Stimulated activated naive CD8-positive, alpha-beta T cell treated with anti-CD3 and anti-CD28 coated beads, Interleukin-15, amount 100 ng/mL, for 72 hours (primary cell): ENCODE measurements at places on chromosomes 2 and 18.
A peak's percentile ranks its signal among the peaks of the same experiment; 100 is the strongest.

- no peak for DNase-seq
Measured at GRCh38 chr2:213934560-213934959, 476.3 kb upstream of the VWC2L start.

DNA sequence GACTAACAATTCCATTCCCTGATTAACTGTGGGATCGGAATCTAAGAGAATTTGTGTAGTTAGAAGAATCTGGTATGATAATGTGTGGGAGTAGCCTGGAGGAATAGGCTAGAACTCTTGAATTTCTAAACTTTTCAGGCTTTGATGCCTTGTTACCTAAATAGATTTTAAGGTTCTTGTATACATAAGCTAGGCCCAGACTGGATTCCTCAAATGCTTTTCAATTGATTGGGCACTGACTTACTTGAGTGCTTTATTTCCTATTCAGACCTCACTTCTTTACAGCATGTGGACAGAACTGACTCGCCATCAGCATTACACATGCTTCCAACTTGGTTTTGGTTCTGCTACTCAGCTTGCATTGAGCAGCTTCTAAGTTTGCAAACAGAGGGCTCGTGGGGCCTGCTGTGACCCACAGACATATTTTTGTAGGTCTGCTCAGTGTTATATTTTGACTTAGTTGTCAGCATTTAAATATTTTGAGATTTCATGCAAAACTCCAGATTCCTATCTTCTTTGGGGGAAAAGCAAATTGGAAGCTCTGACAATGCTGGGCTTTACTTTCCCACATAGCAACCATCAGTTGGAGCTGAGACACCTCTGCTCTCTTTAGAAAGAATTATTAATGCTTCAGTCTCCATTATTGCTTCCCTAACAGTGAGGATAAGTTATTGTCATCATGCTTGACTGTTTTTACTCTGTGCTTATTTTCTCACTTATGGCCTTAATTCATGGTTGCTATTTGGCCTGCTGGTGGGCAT lies 5.7 kb downstream of the PARD3B start:
- DNase-seq, result no peak

DNA sequence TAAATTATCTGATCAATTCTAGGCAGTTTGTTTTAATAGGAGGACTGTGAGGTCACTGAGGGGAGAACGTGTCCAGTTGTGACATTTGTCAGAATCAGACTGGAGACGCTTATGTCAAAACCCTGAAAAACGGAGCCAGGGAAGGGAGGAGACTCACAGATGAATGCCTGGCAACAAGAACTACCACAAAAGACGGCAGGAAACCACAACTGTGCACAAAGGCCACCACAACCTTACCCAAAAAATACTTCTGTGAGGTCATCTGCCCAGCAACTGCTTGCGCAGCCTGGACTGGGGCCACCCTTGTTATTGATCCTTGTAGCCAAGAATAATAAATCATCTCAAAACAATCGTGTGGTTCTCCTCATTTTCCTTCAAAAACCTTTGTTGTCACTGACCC lies 173.0 kb upstream of the ALKAL2 start:
- peak; percentile 63 for DNase-seq

- DNase-seq, result no peak
Measured at GRCh38 chr2:66536997-66537396, 102.1 kb downstream of the MEIS1 start.

DNA sequence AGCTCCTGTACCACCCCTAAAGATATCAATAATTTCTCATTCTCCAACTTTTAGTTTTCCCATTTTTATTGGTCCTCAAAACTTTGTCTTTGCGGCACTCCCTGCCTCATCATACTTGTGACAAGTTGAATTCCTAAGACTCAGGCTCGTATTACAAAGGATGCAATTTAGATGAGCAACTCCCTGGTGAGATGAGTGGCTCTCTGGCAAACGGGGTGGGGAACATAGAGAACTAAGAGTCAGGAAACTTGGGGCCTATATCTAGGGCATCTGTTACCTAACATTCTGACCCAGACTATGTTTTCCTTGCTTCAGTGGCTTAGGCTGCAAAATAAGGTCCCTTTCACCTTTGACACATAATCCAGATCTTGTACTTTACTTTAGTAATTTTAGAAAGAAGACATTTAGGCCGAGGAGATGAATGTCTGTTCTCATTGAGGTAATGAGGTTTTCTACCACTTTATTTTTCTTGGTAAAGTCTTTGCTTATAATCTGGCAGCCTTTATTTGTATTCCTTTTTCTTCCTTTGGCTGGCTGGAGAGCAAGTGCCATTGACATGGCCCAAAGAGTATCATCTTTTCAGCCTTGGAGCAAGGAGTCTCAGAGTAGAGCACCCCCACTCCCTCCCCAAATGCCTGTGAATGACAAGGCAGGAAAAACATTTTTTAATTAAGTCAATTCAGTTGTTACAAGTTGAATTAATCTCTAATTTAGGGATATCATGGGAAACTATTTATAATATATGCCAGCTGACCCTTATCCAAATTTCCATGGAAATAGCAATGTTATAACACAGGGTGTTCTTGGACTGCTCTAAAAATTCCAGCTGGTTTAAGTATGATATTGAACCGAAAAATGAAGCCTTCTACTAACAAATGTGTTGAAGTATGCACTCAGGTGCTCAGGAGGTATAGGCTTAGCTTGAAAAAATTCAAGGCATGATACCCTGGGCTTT lies 15.2 kb downstream of the TSPYL6 start:
- DNase-seq, result no peak

DNA sequence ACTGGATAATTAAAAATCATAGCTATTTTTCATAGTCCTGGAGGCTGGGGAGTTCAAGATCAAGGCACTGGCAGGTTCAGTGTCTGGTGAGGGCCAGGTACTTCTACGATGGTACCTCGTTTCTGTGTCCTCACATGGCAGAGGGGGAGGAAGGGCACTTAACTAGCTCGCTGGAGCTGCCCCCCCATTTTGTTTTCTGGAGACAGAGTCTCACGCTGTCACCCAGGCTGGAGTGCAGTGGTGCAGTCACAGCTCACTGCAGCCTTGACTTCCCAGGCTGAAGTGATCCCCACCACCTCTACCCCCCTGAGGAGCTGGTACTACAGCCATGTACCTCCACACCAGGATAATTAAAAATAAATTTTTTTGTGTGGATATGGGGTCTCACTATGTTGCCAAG lies 40.3 kb downstream of the ASB1 start:
- DNase-seq, result no peak

DNA sequence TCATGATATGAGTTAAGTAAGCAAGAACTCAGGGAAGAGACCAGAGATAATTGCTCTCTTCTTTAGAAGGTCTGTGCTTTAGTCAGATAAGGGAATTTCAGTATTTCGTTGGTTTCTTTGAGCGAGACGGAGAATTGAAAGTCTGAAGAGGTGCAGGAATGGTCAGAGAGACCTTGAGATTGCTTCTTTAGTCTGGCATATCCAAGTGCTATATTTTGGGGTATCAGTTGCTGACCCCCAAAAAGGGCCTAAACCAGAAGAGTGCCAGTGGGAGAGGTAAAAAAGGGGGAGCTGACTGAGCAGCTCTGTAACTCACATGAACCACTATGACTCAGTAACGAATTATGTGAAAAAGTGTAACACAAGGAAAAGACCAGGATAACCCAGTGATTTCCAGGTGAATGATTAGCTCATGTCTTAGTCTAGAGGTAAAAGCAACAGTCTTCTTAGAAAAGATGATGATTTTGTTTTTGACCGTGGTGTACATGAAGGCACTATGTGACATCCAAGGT lies 932.9 kb downstream of the TDRD15 start:
- DNase-seq, result no peak

DNA sequence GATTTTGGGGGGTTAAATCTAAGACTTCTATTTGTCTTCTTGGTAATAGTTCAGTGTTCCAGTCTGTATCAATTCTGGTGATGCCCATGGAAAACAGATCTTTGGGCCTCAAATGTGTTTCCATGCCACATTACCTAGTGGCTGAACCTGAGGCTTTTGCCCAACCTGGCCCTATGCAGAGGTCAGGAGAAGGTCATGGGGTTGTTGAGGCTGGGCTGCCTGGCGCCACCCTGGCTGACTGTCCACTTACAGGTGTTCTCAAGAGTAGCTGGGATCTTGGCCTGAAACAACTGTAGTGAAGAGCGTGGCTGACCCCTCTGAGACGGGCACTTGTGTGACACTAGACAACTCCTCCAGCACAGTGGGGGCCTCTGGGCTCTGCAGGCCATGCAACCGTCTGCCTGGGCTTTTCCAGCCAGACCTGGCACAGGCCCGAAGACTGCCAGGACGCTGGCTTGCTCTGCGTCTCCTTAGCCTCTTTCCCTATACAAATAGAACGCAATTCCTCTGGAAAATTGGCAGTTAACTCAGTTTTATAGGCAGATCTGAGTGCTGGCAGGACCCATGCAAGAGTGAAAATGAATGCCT lies 127.8 kb downstream of the TRIM43 start:
- no peak for DNase-seq

- DNase-seq, result no peak
Measured at GRCh38 chr2:132253496-132254305, 91.9 kb upstream of the ANKRD30BL start.

DNA sequence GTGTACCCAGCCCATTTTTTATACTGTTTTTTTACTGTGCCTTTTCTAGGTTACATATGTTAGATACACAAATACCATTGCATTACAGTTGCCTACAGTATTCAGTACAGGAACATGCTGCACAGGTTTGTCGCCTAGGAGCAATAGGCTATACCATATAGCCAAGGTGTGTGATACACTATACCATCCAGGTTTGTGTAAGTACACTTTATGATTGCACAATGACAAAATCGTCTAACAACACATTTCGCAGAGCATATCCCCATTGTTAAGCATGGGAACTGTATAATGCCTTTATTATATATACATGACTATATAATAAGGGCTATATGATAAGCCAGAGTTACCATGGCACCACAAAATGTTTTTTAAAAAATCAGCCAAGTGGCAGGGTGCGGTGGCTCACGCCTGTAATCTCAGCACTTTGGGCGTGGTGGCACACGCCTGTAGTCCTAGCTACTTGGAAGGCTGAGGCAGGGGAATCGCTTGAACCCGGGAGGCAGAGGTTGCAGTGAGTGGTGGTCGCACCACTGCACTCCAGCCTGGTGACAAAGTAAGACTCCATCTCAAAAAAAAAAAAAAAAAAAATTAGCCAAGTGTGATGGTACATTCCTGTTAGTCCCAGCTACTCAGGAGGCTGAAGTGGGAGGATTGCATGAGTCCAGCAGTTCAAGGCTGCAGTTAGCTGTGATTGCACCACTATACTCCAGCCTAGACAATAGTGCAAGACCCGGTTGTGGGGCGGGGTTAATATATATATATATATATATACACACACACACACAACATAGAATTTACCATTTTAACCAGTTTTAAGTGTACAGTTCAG lies 2.8 kb upstream of the CENPA start:
- no peak for DNase-seq

GRCh38 chr2:176124947-176125771 lies 2.6 kb downstream of the HOXD9 start:
- peak; percentile 7 for DNase-seq

- DNase-seq, result no peak
Measured at GRCh38 chr2:164510895-164511294, 110.4 kb downstream of the GRB14 start.

GRCh38 chr18:35432565-35433001 lies 55.4 kb upstream of the ZNF396 start:
- no peak for DNase-seq

- DNase-seq, result no peak
Measured at GRCh38 chr2:73897934-73898333, 5.1 kb downstream of the ACTG2 start.

GRCh38 chr2:119486886-119487285 lies 37.4 kb downstream of the SCTR start:
- no peak for DNase-seq

DNA sequence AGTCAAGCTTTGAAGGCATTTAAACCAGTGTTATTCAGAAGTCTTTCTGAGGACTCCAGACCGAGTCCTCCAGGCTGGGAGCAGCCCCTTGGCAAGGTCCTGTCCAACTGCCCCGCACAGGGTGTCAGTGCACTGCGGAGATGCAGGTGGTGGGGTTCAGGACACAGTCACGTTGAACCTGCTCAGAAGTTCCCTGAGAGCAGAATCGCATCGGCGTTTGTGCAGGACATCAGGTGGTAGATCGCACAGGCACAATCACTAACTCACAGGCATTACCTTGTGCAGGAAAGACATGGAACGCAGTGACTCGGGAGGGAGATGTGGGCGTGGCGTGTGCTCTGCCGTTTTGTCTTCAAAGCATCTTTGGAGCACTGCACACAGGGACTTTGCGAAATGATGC lies 10.4 kb downstream of the COPS9 start:
- no peak for DNase-seq

DNA sequence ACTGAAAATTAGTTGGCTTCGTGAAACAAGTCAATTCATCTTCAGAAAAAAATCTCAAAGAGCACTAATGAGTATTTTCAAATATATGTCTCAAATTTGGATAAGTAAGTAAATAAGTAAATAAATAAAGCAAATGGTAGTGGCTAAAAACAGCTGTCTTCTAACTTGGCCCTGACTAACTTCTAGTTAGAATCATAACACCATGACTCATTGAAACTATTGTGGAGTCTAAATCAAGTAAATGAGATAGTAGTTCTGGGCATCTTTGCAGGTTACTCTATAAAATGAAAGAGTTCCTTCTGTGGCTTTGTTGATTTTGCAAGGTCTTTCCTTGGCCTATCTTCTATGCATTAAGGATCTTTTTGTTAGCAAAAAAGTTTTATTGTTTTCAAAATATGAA lies 110.7 kb downstream of the SLC8A1 start:
- no peak for DNase-seq

- DNase-seq, result no peak
Measured at GRCh38 chr2:239153806-239154591, 246.8 kb downstream of the HDAC4 start.

DNA sequence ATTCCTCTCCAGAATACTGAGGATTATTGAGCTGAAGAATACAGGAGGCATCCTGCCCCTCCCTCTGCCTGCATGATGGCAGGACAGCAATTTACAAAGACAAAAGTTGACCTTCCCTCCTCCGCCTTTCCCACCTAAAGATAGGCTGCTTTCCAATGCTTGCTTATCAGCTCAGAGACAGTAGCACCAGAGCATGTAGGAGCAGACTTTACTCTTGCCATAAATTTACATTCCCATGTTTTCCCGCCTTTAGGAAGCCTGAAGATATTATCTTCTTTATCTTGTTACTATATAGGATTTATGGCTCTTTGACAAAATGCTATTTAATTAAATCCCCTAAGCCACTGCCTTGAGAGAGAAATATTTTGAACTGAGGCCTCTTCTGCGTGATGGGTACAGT lies 135.6 kb upstream of the HNMT start:
- no peak for DNase-seq

DNA sequence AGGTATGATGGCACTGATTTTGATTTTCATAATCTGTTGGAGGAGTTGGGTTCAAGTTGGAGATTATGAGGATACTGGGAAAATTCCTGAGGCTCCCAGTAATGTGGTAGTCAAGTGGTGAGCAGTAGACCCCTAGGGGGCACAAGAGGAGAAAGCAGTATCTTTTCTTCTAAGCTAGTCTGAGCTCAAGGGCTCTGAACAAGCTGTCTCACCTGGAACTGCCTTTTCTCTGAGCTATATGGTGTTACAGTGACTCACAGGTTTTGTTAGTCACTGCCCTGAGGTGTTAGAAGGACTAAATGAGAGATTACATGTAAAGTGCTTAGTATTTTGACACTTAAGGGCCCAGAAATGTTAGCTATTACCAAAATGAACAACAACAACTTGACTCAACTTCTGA lies 42.2 kb downstream of the CD302 start:
- DNase-seq, result no peak

- no peak for DNase-seq
Measured at GRCh38 chr2:117738991-117739839, 75.3 kb upstream of the DDX18 start.

GRCh38 chr18:6638447-6638846 lies 91.1 kb upstream of the ARHGAP28 start:
- DNase-seq, result no peak

GRCh38 chr2:60641811-60642788 lies 88.6 kb upstream of the BCL11A start:
- peak; percentile 6 for DNase-seq
